Right hindlimb (tissue), 1 donor: ENCODE measurements at places on chromosomes 3 and 15.

DNA sequence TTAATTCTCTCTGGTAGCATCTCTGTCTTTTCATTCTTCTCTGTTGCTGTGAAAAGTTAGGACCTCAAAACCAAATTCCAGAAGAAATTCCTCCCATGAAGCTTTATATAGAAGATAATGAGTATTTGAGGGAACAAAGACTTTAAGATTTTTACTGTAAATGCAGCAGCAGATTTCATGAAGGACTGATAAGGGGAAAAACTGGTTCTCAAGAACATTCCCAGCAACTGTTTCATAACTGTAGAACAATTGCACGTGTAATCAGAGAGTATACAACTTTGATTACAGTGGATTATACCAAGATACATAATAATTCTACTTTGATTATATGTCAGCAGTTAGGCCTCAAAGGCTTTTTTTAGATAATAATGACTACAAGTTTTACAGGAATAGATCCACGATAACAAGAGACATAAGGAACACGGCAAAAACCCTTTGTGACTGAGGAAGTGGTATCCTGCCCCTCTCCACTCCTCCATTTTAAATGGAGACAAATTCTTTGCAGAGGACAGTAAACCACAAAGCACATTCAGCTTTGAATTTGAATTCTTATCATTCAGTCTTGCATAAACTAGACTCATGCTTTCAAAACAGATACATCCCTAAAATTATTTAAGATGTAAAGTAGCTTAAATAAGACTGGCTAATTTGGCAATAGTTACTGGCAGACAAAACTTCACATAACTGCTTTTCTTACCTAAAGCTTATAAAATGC is 42.9 kb upstream of the DIPK2A start:
- DNase-seq: no peak

GRCh38 chr15:63076714-63077046 is 34.1 kb downstream of the TPM1 start:
- no peak for DNase-seq

- DNase-seq: no peak
Measured at GRCh38 chr15:90790057-90790456, 72.9 kb downstream of the BLM start.

DNA sequence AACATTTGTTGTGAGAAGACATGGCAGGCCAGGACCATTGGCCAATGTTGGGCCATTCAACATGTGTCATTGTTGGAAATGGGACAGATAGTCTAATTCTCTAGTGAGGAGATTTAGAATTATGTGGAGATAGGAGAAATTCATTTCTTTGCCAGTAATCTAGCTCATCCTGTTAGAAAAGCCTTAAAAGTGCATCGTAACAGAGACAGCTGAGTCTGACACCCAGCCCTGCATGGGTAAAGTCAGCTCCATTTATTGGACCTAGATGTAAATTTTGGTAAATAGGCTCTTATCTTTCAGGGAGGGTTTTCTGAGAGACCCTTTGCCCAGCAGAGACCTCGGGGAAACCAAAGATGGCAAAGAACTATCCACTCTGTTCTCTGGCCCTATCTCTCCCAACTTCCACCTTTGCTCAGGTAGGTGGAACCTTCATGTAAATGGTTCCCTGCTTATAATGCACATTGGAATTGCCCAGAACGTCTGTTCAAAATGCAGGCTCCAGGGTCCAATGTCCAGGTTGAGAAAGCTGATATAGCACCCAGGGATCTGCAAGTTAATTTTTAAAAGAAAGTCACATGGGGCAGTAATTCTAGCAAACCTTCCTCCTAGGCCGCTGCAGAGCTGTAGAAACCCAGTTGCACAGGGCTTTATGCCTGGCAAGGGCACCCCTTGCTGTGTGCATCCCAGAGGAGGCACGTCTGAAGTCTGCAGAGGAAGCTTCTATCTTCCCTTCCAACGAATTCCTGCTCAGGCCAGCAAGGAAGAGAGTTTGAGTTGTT is 365.9 kb upstream of the PROK2 start:
- DNase-seq: no peak

DNA sequence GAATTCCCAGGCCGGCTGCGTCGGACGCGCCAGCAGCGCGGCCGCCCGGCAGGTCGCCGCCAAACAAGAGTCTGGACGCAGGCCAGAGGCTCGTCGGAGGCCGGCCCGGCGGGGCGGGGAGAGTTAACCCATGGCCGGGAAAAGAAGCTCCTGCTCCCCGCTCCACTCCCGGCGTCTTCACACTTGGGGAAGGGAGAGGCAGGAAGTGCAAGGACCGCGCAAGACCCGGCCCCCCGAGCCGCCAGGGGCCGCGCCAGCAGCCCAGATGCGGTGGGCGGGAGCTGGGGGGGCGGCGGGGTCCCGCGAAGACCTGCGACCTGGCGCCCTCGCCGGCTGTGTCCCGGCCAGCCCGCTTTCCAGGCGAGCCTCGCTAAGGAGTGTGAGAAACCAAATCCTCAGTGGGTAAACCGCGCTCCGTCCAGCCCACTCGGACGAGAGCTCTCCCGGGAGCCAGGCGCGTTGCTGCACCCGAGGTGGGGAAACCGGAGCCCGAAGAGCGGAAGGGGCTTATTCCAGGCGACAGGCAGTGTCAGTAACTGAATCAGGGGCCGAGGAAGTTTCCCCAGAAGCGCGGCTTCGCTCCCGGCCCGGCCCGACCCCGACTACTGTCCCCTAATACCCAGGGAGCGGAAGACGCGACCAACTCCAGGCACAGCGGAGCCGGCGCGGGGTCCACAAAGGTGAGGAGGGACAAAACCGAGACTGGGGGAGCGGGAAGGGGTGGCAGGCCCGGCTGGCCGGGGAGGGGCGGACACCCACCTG is 721 bp downstream of the ADAMTS7 start:
- peak; percentile 77 for DNase-seq

DNA sequence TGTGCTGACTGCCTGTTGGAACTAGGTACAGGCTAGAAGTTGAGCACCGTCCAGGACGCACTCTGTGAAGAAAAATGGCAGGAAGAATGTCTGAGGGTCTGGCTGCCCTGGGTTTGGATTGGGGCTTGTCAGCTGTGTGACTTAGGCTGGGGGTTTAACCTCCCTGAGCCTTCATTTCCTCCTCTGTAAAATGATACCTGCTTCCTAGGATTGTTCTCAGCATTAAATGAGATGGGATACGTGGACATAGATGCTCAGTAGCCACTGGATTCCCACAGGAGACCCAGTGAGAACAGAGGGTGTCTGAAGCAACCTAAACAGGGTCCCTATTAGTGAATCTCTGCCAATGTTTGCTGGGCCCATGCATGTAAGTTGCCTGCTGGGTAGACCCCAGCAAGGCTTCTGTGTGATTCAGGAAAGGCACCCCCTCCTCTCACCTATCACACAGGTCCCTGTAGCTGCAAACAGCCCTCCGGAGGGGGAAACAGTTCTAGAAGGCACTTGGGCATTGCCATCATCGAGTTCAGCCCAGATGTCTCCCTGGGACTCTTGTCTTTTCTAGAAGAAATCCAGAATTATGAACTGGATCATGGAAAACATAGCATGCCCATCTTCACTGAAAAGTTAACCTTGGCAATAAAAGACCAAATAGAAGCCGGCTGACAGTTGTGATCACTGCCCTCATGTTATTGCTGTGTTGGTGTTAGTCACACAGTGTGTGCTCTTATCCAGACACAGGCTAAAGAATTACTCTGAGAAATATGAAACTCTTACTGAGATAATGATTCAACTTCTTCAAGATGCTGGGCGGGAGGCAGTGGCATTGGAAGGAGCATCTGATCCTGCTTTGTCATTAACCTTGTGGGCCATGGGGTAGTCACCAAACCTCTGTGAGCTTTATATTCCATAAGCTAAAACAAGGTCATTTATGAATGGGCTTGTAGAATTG is 64.5 kb downstream of the SMAD6 start:
- DNase-seq: no peak

GRCh38 chr15:100216182-100216581 is 125.6 kb downstream of the ADAMTS17 start:
- DNase-seq: no peak

DNA sequence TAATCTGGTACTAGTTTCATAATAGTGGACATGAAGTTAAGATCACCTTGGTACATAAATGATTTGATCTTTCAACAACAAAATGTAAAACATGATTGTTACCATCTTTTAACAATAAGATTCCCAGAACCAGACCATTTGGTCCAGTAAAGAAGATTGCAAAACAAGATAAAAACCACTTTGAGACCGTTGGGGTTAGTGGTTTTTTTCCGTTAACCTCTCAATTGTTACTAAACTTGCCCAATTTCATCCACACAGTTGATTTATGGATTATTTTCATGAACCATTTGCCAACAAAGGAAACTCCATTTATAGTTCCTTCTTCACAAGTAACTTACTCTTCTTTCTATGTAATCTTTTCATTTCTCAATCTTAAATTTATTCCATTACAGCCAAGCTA is 53.8 kb downstream of the ATP8B4 start:
- DNase-seq: no peak
